Calu3 (cell line): ENCODE measurements at places on chromosomes 3 and 15.
A peak's percentile ranks its signal among the peaks of the same experiment; 100 is the strongest.

DNA sequence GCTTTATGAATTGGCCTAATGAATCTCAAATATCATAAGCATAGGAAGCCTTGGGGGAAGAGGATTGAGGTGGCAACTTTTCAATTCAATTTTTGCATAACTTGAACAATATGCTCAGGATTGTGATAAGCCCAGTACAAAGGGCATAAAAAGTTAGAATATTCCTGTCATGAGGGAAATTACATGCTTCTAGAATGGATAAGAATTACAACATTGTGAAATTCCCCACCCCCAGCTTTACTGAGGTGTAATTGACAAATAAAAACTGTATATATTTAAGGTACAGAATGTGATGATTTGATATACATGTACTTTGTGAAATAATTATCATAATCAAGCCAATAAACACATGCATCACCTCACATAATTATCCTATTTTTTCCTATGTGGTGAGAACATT is 132.6 kb upstream of the TNIK start:
- no peak for DNase-seq

DNA sequence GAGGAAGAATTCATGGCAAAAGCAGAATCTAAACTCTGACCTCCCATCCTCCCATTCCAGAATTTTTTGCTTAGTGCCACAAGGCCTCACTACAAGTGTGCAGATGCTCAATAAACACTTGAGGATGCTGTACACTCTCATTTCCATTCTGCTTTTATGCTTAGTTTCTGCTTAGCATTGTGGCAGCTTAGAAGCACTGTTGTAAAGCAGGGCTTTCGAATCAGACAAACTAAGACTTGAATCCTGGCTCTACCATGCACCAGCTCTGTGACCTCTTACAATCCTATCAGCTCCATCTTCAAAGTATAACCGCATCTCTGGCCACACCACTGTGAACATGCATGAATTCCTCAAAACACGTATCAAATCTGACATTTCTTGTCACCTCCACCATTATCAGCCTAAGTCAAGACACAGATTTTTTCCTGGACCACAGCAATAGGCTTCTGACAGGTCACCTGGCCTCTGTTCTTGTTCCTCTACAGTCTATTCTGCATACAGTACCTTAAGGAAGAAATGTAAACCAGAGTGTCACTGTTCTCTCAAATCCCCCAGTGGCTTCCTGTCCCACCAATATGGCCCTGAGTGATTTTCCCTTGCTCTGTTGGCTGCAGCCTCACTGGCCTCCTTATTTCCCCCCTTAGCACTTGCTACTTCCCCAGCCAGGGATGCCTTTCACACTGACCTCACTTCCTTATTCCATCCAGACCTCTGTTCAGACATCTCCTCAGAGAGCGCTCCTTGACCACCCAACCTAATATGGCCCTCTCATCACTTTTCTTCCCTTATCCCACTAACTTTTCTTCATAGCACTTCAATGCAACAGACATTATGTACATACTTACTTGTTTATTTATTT is 8.1 kb upstream of the PHC3 start:
- no peak for DNase-seq

GRCh38 chr3:105523501-105523900 is 156.8 kb downstream of the ALCAM start:
- no peak for DNase-seq

DNA sequence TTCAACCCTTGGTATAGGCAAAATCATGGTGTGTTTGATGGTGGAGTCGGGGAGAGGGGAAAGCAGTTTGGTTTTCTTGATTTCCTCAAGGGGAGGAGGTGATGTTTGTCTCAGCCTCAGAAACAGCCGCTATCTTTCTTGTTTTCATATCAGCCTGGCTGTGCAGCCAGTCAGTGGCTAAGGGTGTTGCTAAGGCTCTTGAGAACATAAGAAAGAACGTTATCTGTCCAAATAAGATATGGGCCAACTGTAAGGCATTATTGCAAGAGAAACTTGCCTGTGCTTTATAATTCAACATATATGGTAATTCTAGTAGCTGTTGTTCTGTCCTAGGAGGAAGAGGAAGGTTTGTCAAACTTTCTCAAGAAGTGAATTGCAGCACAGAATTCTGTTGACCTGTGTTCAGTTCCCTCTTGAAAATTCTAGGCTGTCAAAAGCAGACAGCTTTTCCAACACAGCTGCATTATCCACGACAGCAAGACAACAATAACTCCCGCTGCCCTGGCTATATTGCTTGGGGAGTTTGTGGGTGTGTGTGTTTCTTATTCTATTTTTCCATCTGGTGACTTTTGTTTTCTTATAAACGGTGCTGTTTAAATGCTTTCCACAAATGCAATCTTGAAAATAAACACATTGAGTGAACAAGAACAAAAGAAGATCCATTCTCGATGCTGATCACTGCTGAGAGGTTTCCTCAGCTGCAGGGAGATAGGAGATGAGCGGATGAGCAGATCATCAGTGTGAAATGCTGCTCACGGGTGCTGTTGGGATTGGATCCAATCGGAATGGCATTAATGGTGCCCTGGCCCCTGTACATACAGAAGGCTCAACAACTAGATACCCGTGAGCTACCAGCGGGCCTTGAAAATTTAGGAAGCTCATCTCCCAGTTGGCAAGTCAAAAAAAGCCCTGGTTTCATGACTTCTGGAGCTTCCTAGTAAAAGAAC is 90.8 kb upstream of the TNFAIP8L3 start:
- DNase-seq, result no peak

GRCh38 chr3:55357796-55358195 is 129.3 kb downstream of the WNT5A start:
- no peak for DNase-seq

GRCh38 chr3:177513815-177514610 is 316.7 kb upstream of the TBL1XR1 start:
- no peak for DNase-seq

DNA sequence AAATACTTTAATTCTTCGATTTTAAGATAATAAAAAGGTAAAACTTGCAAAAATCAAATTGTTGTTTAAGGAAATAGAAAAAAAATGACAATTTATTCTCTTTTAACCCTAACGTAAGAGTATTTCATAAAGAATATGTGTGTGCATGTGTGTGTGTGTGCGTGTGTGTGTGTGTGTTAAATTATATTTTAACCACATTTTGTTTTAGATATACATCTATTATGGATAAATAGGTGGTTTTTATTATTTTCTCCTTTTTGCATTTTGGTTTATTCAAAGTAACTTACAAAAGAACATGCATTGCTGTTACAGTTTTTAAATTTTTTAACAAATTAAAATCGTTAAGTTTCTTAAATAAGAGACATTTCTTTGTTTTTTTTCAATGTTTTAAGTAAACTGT is 414.4 kb downstream of the NAALADL2 start:
- no peak for DNase-seq

GRCh38 chr3:23837691-23838090 is 31.9 kb downstream of the UBE2E1 start:
- DNase-seq, result no peak

GRCh38 chr3:72722930-72723726 is 125.1 kb downstream of the SHQ1 start:
- peak; percentile 50 for DNase-seq

DNA sequence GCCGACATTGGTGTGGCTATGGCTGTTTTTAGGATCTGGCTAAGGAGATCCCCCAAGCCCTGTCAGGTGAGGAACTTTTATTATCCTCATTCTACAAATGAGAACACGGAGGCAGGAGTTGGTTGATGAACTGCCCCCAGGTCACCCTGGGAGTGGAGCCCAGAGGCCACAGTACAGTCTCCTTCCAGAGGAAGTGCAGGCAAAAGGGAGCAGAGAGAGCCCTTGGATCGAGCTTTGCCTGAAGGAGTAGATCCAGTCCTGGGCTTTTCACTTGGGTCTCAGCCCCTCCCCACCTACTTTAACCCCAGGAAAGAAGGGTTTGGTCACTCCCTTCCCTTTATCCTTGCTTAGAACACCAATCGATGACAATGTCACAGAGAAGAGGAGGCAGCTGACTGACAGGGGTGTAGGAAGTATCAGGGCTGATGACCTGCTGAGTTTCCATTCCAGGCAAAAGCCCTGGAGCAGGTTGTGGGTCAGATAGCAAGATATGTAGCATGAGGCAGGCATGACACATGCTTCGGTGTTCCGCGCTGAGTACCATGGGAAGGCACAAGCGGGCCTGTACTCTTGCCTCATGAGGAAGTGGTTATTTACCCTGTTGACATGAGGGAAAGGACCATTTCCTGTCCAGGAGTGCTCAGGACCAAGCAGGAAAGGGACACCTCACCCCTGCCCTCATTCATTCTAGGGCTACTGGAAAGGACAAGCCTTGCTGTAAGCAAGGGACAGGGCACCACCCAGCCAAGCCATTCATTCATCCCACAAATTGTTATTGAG is 5.8 kb upstream of the PLA2G4D start:
- no peak for DNase-seq

DNA sequence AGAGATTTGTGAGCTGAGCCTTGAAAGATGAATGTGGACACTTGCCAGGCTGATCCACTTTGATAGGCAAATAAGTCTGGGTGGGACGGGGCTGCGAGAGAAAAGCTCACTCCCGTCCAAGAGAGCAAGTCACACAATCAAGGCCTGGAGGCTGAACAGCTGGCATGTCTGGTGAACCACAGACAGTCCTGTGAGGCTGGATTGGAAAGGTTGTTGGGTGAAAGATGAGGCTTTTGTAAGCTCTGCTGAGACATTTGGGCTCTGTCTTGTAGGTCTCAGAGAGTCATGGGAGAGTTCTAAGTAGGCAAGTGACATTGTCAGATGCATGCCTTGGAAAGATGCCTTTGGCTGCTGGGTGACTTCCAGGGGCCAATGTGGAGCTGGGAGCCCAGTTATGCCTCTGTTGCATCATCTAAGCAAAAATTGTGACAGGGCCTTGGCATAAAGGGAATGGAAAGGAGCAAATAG is 38.5 kb downstream of the RPLP1 start:
- no peak for DNase-seq

DNA sequence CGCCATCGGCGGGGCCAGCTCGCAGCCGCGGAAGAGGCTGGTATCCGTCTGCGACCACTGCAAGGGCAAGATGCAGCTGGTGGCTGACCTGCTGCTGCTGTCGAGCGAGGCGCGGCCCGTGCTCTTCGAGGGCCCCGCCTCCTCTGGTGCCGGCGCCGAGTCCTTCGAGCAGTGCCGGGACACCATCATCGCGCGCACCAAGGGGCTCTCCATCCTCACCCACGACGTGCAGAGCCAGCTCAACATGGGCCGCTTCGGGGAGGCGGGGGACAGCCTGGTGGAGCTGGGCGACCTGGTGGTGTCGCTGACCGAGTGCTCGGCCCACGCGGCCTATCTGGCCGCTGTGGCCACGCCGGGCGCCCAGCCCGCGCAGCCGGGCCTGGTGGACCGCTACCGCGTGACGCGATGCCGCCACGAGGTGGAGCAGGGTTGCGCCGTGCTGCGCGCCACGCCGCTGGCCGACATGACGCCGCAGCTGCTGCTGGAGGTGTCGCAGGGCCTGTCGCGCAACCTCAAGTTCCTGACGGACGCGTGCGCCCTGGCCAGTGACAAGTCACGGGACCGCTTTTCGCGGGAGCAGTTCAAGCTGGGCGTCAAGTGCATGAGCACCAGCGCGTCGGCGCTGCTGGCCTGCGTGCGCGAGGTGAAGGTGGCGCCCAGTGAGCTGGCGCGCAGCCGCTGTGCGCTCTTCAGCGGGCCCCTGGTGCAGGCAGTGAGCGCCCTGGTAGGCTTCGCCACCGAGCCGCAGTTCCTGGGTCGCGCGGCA is 1.8 kb downstream of the TLNRD1 start:
- peak; percentile 31 for DNase-seq

- DNase-seq, result peak; percentile 60
Observed at GRCh38 chr3:169026543-169027182, 636.8 kb downstream of the MECOM start.

DNA sequence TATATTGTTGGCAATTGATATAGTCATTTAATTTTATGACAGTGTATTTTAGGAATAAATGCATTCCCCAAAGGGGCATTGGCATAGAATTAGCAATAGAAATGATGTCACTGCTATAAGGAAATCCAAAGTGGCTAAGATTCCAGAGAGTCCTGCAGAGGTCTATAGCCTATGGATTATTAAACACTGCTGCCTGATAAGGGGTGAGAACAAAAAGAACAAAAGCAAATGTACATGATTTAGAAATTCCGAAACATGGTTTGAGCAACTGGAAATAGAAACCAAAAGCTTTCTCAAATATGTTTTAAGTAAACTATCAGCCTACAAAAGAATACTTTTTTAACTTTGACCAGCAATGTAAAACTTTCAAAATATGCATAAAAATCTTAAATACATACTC is 280.1 kb upstream of the RASGRP1 start:
- DNase-seq, result no peak

GRCh38 chr3:123788710-123789109 is 95.4 kb downstream of the MYLK start:
- DNase-seq, result no peak

GRCh38 chr15:62835351-62835750 is 207.2 kb upstream of the TPM1 start:
- no peak for DNase-seq

- DNase-seq, result no peak
Observed at GRCh38 chr3:154730186-154730585, 300.2 kb upstream of the GPR149 start.

DNA sequence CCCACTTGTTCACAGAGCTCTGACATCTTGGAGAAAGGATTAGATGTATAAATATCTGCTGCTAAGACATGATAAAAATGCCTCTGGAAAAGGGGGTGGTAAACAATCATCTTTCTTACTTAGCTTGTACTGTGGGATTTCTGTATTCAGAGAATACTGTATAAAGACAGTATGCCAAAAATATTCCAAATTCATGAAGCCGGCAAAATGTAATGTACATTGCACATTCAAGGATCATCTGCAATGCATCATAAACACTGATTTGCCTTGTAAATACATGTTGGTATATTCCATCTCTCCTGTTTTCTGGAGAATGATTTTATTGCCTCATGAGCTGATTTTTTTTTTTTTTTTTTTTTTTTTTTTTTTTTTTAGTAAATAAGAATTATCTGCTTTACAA is 355.3 kb downstream of the ROBO1 start:
- no peak for DNase-seq

GRCh38 chr15:101135532-101136166 is 116.2 kb downstream of the CHSY1 start:
- no peak for DNase-seq

DNA sequence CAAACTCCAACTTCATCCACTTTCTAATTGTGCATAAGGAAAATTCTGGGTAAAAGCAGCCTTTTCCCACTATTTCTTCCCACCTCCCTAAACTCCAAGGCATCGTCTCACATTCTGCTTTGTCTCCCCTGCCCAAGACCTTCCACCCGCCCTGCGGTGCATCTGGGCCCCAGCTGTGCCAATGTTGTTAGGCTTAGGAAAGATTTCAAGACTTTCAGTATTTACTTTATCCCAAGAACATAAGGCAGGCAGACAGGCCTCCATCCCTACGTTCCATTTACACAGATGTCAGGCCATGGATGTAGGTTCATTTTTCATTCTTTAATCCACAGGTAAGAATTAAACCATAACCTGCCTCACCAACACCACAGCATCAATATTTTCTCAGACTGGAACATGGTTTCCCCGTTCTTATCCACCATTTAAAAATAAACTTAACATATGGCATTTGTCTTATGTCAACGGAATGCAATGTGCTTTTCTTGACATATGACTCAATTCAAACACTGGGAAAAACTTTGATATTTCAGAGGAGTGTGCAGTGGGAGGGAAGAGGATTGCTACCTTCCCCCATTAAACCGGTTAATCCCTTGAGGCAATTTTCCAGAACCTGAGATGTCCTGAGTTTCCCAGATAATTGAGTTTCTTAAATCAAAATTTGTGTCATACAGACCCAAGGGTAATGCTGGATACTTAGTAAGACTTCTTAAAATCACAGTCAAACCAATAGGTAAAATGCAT is 238.0 kb upstream of the LRIG1 start:
- no peak for DNase-seq

- DNase-seq, result no peak
Observed at GRCh38 chr3:157058392-157059071, 101.4 kb downstream of the CCNL1 start.
